Uterine smooth muscle cell (primary cell): ENCODE measurements at places on chromosomes 2 and 18. TPM values are rescaled to one million over a fixed set of nuclear protein-coding genes. Genes with fewer than 3 reads are reported as not detected.

IL36A gene
- not detected in 2 replicates for total RNA-seq

SKOR2 gene
- not detected in 2 replicates for total RNA-seq

UGT1A4 gene
- total RNA-seq, result not detected in 2 replicates

TRIM43 gene
- total RNA-seq, result not detected in 2 replicates

PAX8 gene
- 0.12 and 0.89 TPM in 2 replicates for total RNA-seq

MPV17 gene
- 48.6 and 95.3 TPM in 2 replicates for total RNA-seq
